IPS-NIHi11 (cell line): ENCODE measurements at places on chromosomes 2 and 18.

- DNase-seq: no peak
Observed at GRCh38 chr18:40096675-40097074, 1858.4 kb upstream of the PIK3C3 start.

- DNase-seq: no peak
Observed at GRCh38 chr2:200194746-200195145, 111.7 kb upstream of the SPATS2L start.

GRCh38 chr2:207468488-207468887 is 61.3 kb upstream of the CREB1 start:
- DNase-seq: no peak

DNA sequence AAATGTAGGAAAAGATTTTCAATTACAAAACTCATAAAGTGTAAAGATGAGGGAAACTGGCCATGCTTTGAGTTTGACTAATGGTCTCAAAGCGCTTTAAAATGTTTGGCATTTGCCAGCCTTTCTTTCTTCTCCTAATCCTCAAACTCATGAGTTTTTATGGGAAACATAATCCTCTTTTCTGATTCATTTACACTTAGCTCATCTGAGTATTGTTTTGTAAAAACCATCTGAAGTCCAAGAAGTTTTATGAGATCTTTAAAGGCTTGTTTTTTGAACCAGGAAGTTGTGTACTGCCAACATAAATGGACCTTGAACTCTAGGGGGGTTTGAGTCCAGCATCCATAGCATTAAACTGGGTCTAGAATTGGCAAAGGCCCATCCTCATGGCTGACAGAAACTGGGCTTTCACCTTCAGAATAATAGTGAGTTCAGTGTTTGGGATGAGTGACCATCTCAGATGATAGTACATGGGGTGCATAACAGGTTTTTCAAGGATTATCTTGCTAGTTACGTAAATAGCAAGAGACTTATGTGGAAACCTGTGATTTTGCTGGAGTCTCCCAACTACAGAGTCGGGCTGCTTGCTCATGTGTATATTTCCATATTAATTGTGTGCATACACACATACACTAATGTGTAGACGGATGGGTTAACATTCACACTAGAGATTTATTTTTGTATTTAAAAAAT is 3.8 kb upstream of the LTBP1 start:
- no peak for DNase-seq

GRCh38 chr18:60722742-60723141 is 350.2 kb upstream of the MC4R start:
- no peak for DNase-seq

DNA sequence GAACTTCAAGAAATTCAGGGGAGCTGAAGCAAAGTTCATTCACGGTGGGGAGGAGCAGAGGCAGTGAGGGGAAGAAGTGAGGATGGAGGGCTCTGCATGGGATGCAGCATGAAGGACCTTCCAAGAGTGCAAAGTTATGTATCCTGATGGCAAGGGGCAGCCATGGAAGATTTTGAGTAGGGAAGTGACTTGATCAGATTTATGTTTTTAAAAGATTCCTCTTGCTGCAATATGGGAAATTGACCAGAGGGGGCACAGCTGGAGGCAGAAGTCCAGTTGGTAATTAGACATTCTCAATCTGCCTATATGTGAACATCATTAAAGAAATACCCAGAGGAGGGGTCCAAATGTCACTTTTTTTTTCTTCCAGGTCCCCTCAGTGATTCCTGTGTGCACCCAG is 21.5 kb upstream of the ANXA4 start:
- no peak for DNase-seq
